ENCODE measurements at places on chromosomes 16 and 17.

GRCh38 chr17:77432034-77432661, 291.4 kb downstream of the SEC14L1 start:
- no peak for DNase-seq

GRCh38 chr17:59094861-59095530, 11.7 kb downstream of the TRIM37 start:
- no peak for DNase-seq

GRCh38 chr17:39737206-39737759, 455 bp upstream of the GRB7 start:
- DNase-seq, result no peak

GRCh38 chr16:67637625-67638024, 7.3 kb upstream of the CARMIL2 start:
- no peak for DNase-seq

Data from stimulated activated CD8-positive, alpha-beta memory T cell treated with anti-CD3 and anti-CD28 coated beads, Interleukin-4, amount 100 ng/mL, for 1 hour (primary cell).